ENCODE measurements at places on chromosomes 16 and 17.

DNA sequence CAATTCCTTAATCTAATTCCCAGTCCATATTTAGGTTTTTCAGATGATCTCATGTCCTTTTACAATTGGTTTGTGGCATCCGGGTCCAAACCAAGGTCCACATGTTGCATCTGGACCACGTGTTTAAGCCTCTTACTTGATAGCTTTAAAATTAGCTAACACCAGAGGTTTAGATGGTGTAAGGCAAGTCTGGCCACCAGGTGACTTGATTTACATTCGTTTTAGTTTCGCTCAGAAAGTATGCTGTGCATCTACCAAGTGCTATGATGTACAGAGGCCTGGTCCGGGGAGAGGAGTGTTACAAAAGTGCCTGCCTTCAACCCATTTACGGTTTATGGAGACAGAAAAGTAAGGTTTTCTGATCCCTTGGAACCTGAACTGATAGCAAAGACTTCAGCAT, 878 bp upstream of the DNAJA2 start:
- peak; percentile 49 for DNase-seq

- DNase-seq = no peak
These were observed 66.3 kb upstream of the MYOCD start for GRCh38 chr17:12599186-12599920.

DNA sequence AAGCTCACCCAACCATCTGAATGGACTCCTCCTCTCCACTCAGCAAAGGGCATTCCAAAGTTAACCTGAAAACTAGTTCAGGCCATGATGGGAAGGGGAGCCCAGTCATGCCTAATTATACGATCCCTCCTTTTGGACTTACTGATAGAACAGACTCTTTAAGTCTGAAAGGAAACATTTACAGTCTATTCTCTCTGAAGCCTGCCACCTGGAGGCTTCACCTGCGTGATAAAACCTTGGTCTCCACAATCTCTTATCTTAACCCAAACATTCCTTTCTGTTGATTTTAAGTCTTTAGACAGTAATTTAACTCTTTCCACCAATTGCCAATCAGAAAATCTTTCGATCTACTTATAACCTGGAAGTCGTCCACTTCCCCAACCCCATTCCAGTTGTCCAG, 9.0 kb upstream of the MPP2 start:
- no peak for DNase-seq

DNA sequence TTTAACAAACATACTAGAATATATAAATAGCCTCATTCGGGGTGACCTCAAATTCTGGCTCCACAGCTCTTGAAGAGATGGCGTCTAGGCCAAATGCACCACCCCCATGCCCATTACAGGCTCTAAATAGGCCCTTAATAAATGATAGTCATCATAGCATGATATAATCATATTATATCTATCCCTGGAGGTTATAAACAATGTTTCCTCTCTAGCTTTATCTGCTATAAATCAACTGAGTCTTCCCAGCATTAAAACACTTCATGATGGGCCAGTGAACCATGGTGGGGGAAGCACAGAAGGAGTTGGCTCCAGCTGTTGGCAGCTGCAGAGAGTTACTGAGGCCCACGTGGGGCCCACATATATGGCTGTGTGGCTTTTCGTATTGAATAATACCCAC, 214.9 kb upstream of the MPHOSPH6 start:
- DNase-seq = no peak

- no peak for DNase-seq
These were observed 17.9 kb upstream of the ZNF652 start for GRCh38 chr17:49379926-49380325.

DNA sequence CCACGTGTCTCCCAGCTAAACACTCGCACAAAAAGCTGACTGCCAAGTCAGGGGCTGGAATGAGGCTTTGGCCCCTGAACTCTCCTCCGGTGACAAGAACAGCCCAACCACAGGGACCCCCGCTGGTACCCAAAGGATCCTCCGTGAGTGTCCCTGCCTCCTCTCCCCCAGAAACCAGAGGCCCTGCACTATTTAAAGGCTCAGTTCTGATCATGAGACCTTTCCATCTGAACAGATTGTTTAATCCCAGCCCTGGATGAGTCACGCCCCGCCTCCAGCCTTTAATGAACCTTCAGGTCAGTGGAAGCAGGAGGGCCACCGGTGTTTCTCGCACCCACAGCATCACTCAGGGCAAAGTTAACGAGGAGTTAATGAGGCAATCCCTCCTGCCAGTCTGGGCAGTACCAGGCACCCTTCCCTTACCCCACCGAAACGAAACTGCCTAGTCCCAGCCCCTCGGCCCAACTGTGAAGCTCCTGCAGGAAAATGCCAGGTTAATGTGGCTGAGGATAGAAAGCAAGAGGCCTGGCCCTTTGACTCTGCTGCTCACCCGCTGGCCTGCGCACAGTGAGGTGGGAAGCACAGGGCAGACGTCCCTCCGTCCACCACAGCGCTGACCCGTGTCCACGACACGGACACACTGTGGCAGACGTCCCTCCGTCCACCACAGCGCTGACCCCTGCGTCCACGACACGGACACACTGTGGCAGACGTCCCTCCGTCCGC, 32.4 kb downstream of the TIMM22 start:
- DNase-seq = no peak

DNA sequence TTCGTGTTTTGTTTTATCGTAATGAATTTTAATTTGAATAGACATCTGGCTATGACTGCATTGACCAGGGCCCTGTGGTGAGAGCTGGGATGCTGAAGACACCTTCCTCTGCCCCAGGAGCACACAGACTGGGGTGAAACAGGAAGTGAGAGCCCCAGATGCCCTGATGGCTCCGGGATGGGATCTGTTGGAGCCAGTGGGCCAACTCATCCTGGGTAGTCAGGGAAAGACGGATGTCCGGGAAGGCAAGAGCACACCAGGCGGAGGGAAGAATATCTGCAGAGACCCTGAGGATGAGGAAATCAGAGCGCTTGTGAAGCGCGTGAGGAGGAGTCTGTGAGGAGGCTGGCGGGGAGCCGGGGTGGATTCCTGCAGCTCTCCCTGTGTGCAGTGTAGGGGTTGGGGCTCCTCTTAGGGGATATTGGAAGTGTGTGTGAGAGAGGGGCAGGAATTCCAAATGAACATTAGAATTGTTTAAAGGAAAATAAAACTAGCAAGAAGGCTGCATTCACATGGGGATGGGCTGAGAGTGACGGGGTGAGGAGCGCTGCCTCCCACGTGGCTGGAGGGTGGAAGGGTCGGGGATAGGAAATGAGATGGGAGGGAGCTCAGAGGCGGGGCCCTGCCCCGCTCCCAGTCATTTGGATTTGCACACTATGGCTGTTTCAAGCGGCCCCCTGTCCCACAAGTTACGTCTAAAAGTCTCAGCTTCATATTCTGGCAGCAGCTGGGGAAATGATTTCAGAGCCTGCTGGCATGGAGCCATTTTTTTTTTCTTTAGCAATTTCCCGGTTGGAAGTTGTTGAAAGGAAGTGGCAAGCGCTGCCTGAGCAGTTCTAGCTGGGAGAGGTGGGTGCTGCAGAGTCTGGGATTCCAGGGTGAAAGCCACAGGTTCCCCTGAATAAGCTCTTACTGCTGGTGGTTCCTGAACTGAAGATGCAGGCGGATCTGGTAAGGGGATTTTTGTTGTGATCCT, 71.2 kb upstream of the LGALS9 start:
- no peak for DNase-seq

DNA sequence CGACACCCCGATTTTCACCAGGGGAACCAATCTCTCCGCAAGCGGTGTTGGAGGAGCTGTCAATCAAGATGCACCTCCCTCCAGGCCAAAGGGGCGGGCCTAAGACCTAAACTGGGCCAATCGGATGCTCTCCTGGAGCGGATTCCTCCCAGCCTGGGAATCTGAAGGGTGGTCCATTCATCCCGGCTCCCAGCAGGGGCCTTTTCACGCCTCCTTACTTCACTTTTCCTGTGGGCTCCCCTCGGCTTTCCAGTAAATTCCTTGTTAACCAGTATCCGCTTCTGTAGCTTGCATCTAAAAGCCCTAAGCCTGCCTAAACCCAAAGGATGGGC, 17.1 kb downstream of the C16orf74 start:
- DNase-seq = no peak

- DNase-seq = no peak
These were observed 5.2 kb downstream of the AHSP start for GRCh38 chr16:31532896-31533295.

DNA sequence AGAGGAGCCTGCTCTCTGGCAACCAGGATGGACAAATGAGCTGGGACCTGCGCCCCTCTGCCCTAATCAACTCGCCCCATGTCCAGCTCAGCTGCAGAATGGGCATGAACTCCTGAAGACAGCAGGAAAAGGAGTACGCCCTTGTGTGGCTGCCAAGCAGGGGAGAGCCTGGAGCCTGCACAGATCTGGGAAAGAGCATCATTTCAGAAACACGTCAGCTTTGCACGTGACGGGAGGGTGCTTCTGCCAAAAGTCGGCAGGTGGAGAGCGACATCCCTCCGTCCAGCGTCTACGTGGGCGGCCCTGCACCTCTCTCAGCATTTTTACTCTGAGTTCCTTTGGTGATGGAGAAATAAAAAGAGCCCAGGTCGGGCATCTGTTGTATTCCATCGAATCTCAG, 18.5 kb downstream of the NME3 start:
- DNase-seq = no peak

GRCh38 chr16:50146479-50147435, 6.3 kb upstream of the TENT4B start:
- DNase-seq = no peak

- DNase-seq = no peak
These were observed 7.5 kb downstream of the N4BP1 start for GRCh38 chr16:48602356-48603014.

GRCh38 chr16:60788631-60789030, 1247.6 kb downstream of the CDH8 start:
- no peak for DNase-seq

GRCh38 chr16:47567321-47567720, 106.2 kb downstream of the PHKB start:
- DNase-seq = no peak

DNA sequence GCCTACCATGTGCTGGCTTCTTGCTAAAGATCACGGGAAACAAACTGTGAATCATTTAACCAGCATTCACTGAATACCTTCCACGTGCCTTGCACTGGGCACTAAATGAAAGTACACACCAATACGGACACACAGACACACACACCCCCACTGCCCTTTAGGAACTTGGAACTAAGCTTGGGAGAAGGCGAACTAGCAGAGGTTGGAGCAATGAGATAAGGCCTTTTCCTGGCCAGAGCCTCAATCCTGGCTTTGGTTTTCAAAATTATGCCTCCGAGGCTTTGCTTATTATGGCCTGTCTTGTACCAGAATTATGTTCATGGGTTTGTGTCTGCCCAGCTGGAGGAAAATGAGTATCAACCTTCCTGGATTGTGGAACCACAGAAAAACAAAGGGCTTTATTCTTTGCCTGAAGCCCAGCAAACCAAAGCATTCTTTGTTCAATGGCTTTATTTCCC, 32.3 kb downstream of the CPPED1 start:
- no peak for DNase-seq

- no peak for DNase-seq
These were observed 5.3 kb downstream of the MPP2 start for GRCh38 chr17:43901861-43902589.

GRCh38 chr17:45393411-45393810, 39.3 kb downstream of the ARHGAP27 start:
- DNase-seq = no peak

GRCh38 chr16:51854401-51854951, 692.5 kb downstream of the TOX3 start:
- DNase-seq = no peak

- DNase-seq = no peak
These were observed 18.8 kb downstream of the ADORA2B start for GRCh38 chr17:15963670-15964110.

Data from activated CD4-positive, alpha-beta memory T cell treated with anti-CD3 and anti-CD28 coated beads for 36 hours (primary cell).